ENCODE measurements at places on chromosomes 1 and 21.

GRCh38 chr1:175713381-175713780 lies 30.0 kb downstream of the TNR start:
- no peak for DNase-seq

GRCh38 chr1:164635803-164636731 lies 77.1 kb downstream of the PBX1 start:
- no peak for DNase-seq

DNA sequence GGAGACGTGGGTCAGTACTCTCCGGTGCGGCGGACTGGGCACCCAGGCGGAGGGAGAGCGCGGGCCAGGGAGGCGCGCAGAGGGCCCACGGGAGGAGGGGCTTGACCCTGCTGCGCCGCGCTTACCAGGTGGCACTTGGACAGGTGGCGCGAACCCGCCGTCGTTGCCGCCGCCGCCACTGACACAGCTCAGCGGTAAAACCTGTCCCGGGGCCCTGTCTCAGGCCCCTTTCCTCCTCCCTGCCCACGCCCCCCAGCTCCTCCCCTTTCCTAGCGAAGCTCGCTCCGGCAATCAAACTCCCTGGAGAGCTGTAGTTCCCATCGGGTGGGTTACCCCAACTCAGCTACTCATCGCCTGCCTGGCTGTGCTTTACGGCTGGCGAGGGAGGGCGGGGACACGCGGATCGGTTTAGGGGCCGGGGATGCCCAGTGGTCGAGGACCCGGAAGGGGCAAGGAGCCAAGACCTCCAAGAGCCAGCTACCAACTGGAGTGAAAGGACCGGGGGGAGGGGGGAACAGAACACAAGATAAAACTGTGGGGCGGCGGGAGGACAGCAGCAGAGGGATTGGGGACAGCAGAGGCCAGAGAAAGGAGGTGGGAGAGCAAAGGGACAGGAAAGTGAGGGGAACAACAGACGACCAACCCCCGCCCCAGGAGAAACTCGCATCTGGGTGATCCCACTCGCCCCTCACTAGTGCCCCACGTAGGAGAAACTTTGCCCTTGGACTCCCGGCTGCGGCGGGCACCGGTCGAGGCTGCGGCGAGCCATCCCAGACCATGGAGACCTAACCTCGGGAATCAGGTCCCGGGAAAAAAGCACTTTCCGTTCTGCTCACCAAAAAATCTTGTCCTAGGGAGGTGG lies 2.9 kb downstream of the GFI1 start:
- no peak for DNase-seq

DNA sequence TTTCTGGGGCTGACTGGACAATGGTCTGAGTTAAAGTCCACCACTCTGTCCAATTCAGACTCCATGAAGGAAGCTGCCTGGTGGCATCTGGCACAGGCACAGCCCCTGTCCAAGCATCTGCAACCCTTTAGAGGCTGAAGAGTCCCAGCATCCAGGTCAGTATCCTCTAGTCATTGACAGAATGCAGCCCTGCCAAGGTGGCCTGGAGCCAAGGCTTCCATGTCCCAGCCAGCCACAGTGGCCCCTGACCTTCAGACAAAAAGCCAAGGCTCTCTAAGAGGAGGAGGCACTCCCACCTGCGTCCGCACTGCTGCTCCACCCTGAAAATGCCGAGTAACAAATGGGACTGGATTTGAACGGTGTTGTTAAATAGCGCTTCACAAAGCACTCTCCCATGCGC lies 49.4 kb downstream of the KCNN3 start:
- DNase-seq: no peak

GRCh38 chr1:239067058-239067457 lies 319.3 kb upstream of the CHRM3 start:
- DNase-seq: no peak

GRCh38 chr1:73979684-73980083 lies 218.3 kb downstream of the LRRIQ3 start:
- no peak for DNase-seq

- no peak for DNase-seq
Measured at GRCh38 chr1:100077531-100077930, 55.2 kb downstream of the SASS6 start.

Measured in central memory CD4-positive, alpha-beta T cell (primary cell).